ENCODE measurements at places on chromosomes 3 and 15. TPM values are rescaled to one million over a fixed set of nuclear protein-coding genes. Genes with fewer than 3 reads are reported as not detected.

DNA sequence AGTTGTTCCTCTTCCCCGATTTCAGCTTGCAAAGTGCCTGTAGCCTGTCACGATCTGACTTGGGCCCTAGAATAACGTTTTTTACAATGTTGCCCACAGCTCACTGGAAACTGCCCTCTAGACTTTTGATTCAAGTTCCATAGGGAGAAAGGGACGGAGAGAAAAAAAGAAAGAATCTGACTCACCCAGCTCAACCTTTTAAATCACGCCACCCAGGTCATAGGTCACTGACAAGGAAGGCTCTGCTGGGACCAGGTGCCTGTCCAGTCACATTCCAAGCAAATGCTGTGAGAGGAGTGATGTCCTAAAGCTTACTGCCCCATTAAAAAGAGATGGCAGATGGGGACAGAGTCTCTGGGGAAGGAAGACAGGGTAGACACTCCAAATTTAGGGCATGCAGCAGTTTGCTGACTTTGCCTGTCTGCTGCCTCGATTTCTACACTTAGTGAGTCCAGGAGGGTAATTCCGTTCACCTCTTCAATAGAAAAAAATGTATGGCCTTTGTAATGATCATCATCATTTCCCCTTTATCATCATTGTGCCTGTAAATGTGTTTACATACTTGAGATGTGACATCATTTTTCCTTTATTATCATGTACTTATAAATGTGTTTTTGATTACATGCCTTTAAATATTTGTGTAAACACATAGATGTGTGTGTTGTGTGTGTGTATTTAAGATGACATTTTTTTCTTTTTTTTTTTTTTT lies 8.4 kb upstream of the MYO1E start:
- no peak for DNase-seq

- no peak for DNase-seq
These were observed 62.0 kb upstream of the ACP3 start for GRCh38 chr3:132255041-132255745.

GRCh38 chr3:143158014-143158988 lies 38.7 kb downstream of the CHST2 start:
- no peak for DNase-seq

- DNase-seq = peak; percentile 46
These were observed 7.6 kb downstream of the HSPBAP1 start for GRCh38 chr3:122786066-122786465.

DNA sequence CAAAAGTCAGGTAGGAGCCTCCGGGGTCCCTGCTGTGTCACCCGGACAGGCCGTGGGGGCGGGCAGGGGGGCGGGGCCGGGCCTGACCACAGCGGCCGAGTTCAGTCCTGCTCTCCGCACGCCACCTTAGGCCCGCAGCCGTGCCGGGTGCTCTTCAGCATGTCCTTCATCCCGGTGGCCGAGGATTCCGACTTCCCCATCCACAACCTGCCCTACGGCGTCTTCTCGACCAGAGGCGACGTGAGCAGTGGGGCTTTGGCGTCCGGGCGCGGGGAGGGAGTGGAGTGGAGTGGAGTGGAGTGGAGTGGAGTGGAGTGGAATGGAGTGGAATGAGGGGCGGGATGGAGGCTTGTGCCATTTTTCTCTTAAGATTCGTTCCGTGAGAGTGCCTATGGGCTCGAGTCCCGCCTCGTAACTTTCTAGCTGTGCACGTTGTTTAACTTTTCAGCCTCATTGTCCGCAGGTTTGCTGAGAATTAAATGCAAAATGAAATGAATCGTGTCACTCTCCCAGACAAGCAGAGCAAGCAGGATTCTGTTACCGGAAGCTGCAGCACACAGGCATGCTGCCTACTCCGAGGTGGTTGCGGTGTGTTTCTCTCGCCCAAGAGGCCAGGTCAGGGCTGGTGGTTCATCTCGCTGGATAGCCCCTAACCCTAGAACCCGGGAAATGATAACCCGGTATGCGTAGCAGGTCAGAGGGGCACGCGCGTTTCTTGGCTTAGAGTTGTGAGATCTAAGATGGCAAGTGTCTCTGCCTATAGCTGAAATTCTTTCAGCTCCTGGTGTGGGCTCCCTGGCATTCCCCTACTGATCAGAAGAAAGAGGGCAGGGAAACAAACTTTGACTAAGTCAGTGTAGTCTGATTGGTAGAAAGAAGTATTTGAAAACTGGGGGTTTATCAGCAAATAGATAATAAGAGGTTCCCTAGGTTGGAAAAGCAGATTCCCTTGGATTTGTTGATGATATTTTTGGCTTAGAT lies at the start of gene FAH:
TSS of gene FAH (plus strand) at position 104 of the 981 bp plus-strand sequence. CDS start at position 160, 56 bp downstream.
- peak; percentile 50 for DNase-seq

GRCh38 chr3:16455001-16455400 lies 58.5 kb downstream of the RFTN1 start:
- DNase-seq = no peak

GRCh38 chr15:88681610-88682221 lies 42.9 kb downstream of the ISG20 start:
- DNase-seq = peak; percentile 67

DNA sequence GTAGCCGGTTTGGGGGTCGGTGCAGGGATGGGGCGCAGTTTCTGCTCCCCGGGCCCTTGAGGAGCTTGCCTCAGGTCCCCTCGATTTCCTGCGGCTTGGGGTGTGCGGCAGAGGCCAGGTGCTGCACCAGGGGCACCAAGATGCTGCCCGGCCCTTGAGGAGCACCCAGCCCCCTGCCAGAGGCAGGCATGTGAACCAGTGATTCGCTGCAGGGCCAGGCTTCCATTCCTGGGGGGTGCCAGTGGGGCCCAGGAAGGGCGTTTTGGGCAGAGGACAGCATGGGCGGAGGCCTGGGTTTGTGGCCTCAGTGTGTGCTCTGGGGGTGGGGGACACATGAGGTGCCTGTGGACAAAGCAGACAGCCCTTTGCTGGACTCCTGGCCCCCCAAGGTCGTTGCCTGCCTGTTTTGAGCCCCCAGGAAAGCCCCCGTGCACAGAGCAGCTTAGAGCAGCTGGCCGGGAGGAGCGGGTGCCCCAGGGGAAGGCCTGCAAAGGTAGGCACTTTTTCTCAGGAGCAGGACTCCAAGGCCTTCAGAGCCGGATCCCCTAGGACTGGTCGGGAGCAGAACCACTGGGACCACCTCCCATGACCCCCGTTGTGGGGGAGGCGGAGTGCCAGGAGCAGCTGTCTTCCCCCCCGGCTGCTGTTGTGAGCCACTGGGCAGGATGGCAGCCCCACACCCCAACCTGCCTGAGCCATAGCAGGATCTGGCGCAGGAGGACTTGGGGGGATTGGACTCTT lies 1.6 kb downstream of the PLXNA1 start:
- no peak for DNase-seq

GRCh38 chr15:101250341-101250831 lies 1.5 kb downstream of the CHSY1 start:
- no peak for DNase-seq

DNA sequence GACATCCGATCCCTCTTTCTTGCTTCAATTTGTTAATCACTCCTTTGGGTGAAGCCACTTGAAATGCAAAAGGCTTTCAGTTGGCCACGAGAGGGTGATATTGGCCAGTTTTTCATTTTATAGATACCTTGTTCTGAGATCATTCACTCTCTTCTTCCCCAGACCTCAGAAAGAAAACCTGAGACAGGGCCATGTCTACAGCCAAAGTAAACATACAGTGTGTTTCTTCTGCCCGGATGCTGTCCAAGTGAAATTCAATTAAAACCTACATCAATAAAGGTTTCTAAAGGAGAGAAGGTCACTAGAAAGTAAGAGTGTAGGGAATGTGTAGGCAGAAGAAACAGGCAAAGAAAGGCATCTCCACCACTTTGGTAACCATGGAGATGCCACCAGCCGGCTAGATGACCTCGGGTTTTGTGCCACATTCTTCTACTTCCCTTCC lies 39.5 kb upstream of the FMN1 start:
- DNase-seq = no peak

GRCh38 chr15:44137750-44138149 lies 57.3 kb downstream of the FRMD5 start:
- peak; percentile 67 for DNase-seq

DNA sequence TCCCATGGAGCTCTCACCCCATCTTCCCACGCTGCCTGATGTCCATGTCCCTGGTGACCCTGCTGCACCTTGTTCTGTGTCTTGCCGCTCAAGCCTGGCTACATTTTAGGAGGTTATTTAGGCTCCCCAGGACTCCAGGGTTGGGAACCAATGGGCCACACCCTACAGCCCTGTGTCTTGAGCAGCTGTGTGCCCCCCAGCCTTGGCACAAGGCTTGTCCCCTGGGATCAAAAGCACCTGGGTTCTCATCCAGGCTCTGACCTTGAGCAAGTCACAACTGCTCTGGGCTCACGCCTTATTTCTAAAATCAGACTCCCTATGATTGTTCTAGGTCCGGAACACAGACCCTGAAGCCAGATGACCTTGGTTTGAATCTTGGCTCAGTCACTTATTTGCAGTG lies 14.1 kb downstream of the SPSB4 start:
- no peak for DNase-seq

DNA sequence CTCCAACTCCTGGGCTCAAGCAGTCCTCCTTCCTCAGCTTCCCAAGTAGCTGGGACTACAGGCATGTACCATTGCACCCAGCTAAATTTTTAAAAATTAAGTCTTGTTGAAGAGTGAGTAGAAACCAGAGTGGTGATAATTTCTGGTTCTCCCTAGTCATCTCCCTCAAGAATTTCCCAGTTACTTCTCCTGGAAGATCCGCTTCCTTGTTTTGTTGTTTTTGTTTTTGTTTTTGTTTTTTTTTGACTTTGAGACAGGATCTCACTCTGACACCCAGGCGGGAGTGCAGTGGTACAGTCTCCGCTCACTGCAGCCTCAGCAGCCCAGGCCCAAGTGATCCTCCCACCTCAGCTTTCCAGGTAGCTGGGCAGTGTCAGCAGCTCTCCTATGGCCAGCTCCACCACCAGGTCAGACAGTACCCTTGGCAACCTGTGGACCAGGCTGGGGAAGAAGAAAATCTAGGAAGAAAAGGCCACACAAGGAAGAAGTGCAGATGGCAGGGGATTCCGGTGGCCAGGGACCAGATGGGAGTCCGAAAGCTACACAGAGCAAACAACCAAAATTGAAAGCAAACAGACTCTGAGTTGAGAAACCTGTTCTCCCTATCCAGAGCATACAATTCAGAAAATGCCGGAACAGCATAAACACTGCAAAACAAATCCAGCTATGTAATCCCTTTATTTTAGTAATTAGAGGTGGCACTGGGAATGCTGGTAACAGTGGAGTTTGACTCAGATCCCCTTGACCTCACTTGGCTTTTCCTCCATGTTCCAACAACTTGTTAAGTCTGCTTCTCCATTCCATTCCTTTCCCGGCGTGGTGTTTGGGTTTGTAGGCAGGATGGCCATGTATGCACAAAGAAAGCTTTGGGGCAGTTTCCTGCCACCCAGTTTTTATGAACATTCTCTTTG lies 266.6 kb upstream of the CTDSPL start:
- no peak for DNase-seq

DNA sequence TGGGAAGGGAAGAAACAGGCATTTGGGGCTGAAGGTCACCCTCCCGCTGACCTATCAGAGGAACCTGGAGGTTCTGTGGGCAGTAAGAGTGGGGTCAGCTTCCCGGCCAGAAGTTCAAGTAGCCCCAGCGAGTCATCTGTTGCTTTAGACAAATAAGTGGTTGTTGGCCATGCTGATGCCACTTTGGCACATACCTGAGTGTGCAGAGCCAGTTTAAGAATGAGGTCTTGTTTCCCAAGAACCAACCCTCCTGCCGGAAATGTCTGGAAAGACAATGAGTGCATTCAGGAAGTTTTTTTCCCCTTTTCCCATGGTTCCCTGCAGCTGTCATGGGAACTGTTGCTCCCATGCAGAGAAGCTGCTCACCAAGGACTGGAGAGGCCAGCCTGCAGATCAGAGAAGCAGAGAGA lies 166.7 kb downstream of the ZNF621 start:
- no peak for DNase-seq

The CDHR4 gene
- 0.17 TPM for polyA plus RNA-seq

The INKA1 gene
- polyA plus RNA-seq = 15.2 TPM

The ASB14 gene
- not detected for polyA plus RNA-seq

The GOLGA8T gene
- polyA plus RNA-seq = 0.10 TPM

The CKMT1A gene
- 3.5 TPM for polyA plus RNA-seq

The MITF gene
- 4.9 TPM for polyA plus RNA-seq

The DAPK2 gene
- 0.97 TPM for polyA plus RNA-seq

The SLC2A2 gene
- polyA plus RNA-seq = not detected

The PPP2R3A gene
- 20.6 TPM for polyA plus RNA-seq

The ERICH6 gene
- not detected for polyA plus RNA-seq

The RARRES1 gene
- 19.7 TPM for polyA plus RNA-seq

Measured in adrenal gland (tissue), 19 donors.